Stimulated activated effector memory CD8-positive, alpha-beta T cell treated with anti-CD3 and anti-CD28 coated beads, Interleukin-12 subunit alpha, Interleukin-12 subunit beta, amount 100 ng/mL, for 72 hours (primary cell): ENCODE measurements at places on chromosomes 11 and 22.

GRCh38 chr11:8320076-8320475 is 56.4 kb upstream of the LMO1 start:
- DNase-seq: no peak

GRCh38 chr11:46808799-46809431 is 37.2 kb downstream of the CKAP5 start:
- DNase-seq: no peak

- no peak for DNase-seq
Measured at GRCh38 chr11:68467201-68467834, 6.8 kb downstream of the PPP6R3 start.

- no peak for DNase-seq
Measured at GRCh38 chr11:109526931-109527330, 104.9 kb downstream of the C11orf87 start.

- DNase-seq: no peak
Measured at GRCh38 chr11:10080138-10080537, 213.9 kb downstream of the SBF2 start.

DNA sequence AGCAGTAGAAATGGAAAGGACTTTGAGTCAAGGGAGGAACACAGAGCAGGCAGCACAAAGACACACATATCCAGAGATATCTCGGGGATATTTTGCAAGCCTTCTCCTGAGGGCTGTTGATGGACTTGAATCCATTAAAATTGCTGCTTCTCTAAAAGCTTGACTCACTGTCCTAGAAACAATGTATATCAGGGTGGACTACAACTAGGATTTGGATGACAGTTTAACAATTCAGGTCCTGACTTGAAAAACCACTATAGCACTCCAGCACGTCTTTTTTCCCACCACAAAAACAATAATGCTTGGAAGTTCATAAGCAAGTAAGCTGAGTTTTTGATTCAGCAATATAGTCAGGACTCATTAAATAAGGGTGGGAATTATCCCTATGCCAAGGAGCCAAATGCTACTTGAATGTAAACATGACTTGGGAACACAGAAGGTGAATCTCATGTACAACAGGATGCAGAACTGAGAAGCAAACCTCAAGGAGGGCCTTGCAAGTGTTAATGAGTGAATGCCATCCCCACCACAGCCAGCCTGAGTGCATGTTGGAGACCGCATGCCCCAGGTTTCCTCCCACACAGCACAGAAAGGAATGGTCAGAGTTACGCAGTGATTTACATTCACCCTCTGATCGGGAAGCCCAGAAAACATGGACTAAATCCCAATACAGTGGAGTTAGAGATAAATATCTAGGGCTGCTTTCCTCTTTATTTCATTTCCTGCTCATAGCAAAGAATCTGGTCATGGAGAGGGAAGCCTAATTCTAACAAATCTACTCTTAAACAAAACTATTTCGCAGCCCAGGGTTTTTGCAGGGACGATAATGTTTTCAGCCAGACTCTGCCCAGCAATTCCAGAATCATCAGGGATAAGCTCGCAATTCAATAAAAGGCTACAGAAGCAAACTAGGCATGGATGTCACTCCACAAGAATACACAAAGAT is 98.4 kb upstream of the OR9G4 start:
- no peak for DNase-seq

DNA sequence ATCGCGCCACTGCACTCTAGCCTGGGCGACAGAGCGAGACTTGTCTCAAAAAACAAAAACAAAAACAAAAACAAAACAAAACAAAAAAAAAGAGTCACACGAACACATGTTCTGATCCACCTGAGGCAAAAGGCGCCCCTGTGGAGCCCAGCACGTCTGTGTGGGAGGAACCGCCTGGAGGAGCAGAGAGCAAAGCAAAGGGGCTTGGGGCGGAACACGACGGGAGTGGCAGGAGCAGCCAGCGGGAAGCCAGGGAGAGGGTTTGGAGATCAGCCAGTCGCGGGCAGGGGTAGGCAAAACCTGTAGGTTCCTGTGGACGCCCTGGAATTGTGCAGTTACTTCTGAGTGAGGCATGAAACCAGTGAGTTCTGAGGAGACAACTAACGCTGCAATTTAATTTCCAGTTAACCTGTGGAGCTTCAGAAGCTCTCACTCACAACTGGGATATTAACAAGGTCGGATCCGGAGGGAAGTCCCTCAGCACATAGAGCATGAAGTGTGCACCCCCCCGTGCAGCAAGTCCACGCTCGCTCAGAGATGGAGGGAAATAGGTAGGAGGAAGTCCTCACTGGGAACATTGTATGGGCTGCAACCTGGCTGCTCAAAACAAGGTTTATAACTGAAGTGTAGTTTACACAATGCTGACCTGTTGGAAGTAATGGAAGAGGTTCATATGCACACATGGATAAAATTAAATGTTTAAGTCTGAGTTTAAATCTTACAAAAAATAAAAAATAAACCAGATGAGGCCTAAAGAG is 13.2 kb upstream of the USP18 start:
- no peak for DNase-seq

DNA sequence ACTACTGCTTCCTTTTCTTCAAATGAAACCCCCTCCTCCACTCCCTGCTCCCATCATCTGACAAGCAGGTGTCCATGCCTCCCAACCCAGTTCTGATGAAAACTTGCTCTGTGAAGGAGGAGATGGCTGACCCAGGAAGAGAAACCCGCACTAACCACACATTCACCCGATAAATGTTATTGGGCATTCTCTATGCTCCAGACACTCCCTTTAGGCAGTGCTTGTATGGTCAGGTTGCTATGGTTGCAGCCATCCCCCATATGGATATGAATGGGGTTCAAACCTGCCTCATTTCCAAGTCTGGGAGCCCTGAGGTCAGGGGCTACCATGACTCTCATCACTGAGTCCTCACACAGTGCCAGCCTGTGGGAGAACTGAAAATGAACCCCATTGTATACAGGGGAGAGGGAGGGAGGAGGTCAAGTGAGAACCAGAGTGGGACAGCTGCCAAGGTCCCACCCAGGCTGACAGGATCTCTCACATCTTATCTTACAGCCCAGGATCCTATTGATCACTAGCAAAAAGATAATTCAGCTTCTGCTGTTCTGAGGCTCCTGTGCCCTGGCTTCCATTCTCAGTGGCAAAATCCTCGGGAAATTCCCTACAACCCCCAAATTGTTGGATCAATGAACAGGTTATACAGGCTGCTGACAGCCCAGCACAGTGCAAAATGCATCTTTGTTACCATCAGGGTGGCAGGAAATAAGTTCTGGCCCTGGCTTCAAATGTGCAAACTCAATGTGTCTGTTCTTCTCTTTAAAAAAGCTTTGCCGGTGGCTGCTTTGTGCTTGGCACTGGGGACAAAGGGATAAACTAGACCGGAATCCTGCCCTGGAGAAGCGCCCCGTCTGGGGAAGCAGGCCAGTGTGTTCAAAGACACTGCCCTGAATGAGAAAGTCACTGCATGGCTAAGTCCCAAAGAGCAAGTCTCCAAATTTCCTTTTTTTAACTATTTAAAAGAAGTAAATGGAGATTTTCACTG is 22.7 kb upstream of the ACER3 start:
- no peak for DNase-seq

DNA sequence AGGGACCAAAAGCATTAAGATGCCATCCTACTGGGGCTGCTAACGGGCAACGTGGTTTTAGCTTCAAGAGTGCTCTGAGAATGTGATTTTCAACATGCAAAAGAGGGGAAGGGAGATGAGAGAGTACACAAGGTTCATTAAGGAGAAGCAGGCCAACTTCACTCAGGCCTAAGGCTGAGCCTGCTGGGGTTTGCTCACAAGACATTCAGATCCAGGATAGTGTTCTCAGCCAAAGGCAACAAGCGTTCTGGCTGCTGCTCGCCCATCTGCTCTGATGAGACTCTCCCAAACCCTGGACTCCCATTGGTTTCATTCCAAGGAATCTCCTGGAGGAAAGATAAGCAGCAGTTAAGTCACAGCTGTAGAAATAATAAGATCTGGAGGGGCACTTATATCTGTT is 23.6 kb upstream of the UPB1 start:
- DNase-seq: no peak

DNA sequence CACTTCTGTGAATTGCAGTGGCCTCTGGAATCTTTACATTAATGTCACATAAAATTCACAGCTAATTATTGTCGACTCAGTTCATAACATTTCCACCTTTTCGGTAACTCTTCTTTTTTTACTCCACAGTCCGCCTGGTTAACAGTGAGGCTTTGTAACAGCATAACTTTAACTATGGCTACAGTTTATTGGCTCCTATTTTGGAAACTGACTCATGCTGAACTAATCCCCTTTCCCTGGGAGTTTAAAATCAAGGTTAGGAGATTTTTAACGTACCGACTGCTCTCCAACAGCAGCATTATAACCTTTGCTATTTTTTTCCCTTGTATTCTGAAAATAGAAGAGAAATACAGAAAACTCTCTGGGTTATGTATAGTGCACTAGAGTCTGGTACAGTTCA is 3.2 kb upstream of the POGLUT3 start:
- DNase-seq: no peak

GRCh38 chr11:107689317-107690202 is 22.3 kb downstream of the SLN start:
- peak; percentile 68 for DNase-seq

DNA sequence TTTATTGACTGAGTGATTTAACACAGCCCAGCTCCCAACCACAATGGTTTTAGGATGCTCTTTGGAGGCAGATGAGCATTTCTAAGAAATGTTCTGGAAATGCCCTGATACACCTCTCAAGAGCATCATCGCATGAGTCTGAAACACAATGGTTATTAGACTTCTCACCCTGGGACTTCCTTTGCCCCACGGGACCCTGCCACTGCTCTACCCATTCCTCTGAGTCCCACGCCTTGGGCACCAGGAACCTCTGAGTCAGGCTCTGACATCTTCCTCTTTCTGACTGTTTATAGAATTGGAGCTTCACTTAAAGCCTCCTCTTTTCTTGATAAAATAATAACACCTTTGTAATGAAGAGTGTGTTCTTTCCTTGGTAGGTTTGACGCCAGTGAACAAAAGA is 85.6 kb upstream of the PARVA start:
- DNase-seq: no peak

DNA sequence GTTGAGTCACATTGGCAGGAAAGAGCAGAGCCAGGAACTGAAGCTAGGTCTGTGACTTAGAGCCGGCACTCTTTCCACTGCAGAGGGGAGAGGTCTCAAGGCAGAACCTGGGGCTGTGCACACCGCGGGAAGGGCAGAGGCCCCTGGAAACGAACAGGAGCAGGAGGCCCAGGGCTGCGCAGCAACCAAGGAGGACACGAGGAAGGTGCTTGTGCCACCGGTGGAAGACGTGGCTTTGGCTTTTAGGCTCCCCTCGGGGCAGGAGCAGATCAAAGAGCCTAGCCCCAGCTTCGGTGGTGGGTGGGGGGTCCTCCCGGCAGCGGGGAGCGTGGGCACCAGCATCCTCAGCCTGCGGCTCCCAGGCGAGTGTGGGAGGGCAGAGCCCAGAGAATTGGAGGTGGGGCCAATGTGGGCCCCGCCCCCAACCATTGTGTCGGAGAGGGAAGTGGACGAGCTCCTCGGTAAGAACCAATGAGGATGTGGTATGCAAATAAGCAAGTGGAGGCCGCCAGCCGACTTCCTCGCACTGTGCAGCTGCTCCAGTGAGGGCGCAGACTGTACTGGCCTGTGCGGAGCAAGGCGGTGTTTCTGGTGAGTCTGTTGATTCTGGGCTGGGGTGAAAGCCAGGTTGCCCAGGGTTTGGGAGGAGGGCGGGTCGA is at the start of gene CCDC116:
CCDC116 (plus strand) TSS at position 524 of the 659 bp plus-strand sequence. CDS start 422 bp downstream, outside the sequence.
- peak; percentile 82 for DNase-seq

DNA sequence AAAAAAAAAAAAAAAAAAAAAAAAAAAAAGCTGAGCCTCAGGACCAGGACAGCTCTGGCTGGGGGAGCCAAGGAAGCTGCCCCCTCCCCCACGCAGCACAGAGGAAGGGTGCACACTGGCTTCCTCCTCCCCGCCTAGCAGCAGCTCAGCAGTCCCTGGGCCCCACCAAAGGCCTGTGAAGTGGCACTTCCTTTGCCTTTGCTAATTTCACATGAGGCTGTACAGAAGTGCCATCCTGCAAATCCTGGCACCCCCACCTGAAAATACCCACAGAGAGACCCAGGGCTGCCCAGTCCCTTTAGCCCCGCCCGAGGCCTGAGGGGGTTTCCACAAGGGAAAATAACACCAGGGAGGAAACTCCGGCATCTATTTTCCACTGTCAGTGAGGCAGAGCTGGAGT is 3.9 kb downstream of the RHOG start:
- no peak for DNase-seq

GRCh38 chr11:77418155-77418970 is 55.5 kb downstream of the PAK1 start:
- DNase-seq: no peak

- DNase-seq: no peak
Measured at GRCh38 chr22:42697542-42698013, 23.1 kb downstream of the A4GALT start.

DNA sequence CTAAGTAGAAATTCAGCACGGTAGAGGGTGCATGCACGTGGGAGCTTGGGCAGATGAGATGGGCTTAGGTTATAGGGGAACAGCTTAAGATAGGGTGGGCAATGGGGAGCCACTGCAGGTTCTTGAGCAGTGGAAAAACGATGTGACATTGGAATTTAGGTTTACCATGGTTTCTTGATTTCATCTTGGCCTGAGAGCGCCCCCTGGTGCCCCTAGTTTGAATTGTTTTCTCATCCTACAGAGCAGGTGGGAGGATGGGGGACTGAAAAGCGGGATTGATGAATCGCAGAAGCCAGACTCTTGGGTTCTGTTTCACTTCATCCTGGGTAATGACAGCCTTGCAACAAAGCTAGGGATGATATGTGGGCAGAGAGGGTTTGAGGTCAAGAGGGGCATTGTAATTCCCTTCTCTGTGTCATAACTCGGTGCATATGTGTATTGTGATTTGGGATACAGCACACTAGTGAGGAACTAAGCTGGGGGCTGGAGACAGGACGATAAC is 6.7 kb upstream of the MCAM start:
- DNase-seq: peak; percentile 92

GRCh38 chr11:68430801-68431200 is 29.8 kb upstream of the PPP6R3 start:
- DNase-seq: no peak

GRCh38 chr11:41282395-41282794 is 177.1 kb downstream of the LRRC4C start:
- DNase-seq: no peak

DNA sequence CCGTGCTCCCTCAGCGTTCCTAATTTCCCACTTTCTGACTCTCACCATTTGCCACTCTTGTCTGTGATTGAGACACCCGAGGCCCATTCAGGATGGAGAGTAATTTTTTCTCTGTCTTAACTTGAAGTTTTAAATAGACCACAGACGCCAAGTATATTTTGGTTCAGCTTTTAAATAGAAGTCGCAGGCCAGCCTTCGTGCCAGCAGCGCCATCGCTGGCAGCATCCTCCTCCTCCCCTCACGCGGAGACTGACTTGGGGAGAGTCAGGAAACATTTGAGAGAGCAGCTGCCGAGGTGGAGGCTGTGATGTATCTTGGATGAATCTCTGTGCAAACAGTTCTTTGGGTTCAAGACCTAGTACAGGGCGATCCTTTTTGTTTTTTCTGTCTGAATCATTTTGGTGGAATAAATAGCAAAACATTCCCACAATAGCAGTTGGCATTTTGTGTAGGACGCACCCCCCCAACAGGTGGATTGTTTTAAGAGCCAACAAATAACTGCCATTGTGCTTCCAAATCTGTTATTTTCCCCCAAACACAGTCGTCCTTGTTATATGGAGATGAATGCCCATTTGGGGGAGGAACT is 889 bp upstream of the DMC1 start:
- no peak for DNase-seq
